Progenitor cell of endocrine pancreas (in vitro differentiated cells): ENCODE measurements at places on chromosomes 1 and 21. TPM values are rescaled to one million over a fixed set of nuclear protein-coding genes. Genes with fewer than 3 reads are reported as not detected.

The GBP1 gene
- total RNA-seq, result not detected in 2 replicates

The RHOU gene
- total RNA-seq, result 54.4 and 56.3 TPM in 2 replicates

The PLEKHN1 gene
- 1.1 and 1.9 TPM in 2 replicates for total RNA-seq

GRCh38 chr1:230230948-230231773, 164.1 kb downstream of the GALNT2 start:
- no peak for DNase-seq

GRCh38 chr1:86472152-86472551, 3.4 kb downstream of the CLCA1 start:
- DNase-seq, result no peak

DNA sequence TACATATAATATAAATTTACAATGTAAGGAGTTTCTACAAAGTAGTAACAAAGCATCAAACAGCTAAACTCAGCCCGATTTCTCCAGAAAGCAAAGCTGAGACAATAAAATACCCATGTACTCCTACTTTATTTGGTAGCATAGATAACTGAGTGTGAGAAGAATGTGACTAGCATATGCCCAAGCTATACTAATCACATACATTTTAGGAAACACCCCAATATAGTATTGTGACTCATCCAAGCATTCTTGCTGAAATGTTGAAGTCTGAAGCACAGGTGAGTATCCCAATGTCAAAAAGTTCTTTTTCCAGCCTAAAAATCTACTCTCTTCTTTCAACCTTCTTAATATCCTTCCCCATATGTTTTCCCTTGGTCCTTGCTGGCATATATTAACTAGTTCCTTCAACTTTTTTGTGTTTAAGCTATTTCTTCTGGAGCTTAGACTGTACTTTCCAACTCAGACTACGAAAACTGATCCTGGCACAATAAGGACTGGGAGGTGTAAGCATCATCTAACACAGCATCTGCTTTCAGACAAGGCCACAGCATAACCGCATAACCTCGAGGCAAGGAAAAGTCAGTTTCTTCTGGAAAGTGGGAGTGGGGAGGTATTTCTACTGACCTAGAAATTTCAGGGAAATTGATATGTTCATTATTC, 163.0 kb upstream of the RNPC3 start:
- DNase-seq, result no peak

DNA sequence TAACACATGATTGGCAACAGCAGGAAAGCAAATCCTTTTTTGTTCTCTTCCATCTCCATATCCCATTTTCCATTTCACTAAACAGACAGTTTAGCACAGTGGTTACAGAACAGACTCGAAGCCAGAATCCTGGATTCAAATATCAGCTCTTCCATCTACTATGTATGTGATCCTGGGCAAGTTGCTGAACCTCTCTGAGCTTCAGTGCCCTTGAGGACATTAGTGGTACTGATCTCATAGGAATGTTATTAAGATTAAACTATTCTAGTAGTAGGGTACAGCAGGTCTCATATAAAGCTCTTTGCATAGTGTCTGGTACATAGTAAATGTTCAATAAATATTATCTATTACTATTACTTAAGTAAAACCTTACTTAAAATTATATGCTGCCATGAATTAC, 13.8 kb upstream of the HHIPL2 start:
- no peak for DNase-seq

DNA sequence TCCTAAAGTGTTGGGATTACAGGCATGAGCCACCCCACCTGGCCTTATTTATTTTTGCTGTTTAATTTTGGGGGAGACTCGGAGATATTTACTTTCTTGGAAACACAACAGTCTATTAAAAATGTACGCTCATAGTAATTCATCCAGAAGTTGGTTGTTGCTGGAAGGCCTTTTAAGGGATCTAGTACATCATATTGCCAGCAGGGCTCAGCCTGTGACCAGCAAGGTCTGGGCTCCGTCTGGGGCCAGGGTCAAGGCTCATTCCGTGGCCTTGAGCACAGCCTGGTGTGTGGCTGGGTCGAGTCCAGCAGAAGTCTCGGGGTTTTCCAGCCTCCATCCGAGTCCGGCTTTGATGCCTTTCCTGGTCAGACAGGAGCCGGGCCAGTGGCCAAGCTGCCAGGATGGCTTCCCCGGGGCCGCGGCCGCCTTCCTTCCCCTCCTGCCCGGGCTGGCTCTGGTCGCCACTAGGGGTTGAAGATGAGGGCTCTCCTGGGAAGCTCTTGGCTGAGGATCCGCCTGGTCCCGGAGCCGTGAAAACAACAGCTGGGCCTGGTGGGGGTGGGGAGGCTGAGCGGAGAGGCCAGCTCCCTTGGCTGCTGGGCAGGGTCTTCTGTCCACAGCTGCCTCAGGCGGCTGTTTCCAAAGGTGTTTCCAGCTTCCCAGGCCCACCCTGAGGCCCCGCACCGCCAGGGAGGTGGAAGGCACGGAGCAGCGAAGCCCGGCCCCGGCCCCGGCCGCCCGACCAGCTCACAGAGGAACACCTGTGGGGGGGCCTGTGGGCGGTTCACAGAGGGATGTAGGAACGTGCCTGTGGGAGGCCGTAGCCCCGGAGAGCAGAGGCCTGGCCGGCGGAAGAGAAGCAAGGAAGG, 5.1 kb upstream of the VWA1 start:
- no peak for DNase-seq

DNA sequence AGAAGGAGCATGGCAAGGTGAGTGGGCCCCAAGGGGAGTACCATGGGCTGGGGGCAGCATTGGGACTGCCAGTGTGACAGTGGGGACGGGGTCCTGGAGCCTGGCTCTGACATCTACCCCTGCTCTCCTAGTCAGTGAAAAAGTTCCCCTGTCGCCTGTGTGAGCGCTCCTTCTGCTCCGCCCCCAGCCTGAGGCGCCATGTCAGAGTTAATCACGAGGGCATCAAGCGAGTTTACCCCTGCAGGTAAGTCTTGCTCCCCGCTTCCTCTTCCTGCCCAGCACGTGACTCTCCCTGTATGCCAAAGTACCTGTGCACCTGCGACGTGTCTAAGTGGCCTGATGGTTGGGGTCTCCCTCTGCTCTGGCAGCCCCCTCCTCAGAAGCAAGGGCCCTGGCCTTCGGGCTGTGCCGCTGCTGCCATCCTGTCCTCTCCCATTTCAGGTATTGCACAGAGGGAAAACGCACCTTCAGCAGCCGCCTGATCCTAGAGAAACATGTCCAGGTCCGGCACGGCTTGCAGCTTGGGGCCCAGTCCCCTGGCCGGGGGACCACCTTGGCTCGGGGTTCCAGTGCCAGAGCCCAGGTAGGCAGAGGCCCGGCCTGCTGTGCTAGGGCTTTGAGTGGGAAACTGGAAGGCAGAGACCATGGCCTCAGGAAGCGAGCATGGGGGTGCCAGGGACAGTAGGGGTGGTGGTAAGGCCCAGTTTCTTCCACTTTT, 8.1 kb downstream of the ZNF687 start:
- DNase-seq, result no peak

DNA sequence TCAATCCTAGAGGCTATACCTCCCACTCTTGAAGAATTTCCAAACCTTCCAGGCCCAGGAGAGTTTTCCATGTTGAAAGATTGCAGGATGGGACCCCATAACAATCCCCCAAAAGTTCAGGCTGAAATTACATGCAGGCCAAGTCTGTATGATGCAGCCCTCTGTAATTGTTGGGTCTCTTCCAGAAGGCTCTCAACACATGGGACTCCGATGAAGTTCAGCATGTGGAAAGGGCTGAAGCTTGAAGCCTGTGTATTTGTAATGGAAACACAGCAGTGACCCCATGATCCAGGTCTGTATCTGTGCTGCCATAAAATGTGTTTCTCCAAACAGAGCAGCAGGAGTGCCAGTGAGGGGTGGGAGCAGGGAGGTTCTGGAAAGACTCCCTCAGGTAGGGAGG, 202.5 kb upstream of the LYPLAL1 start:
- DNase-seq, result no peak

GRCh38 chr1:225559902-225560301, 93.0 kb downstream of the ENAH start:
- DNase-seq, result no peak

GRCh38 chr1:28917757-28918118, 3.4 kb downstream of the EPB41 start:
- no peak for DNase-seq
